ENCODE measurements at places on chromosomes 5 and 9. TPM values are rescaled to one million over a fixed set of nuclear protein-coding genes. Genes with fewer than 3 reads are reported as not detected.

GRCh38 chr5:65808251-65808741 is 86.3 kb downstream of the NLN start:
- DNase-seq = no peak

DNA sequence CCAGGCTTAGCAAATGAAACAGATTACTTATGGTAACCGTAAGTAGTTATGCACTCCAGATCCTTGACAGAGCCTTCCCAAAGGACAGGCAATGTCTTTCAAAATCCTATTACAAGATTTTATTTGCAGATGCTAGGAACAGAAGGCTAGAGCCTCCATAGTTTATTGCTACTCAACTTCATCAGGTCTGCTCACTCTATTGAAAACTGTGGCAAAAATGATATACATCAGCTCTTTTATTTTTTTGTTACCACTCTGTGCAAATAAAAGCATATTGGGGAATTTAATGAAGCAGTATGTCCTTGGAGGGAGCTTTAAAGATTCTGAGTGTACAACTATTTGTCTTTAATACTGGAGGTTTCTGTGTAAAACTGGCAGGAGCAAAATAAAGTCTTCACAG is 46.5 kb downstream of the SLC44A1 start:
- DNase-seq = no peak

DNA sequence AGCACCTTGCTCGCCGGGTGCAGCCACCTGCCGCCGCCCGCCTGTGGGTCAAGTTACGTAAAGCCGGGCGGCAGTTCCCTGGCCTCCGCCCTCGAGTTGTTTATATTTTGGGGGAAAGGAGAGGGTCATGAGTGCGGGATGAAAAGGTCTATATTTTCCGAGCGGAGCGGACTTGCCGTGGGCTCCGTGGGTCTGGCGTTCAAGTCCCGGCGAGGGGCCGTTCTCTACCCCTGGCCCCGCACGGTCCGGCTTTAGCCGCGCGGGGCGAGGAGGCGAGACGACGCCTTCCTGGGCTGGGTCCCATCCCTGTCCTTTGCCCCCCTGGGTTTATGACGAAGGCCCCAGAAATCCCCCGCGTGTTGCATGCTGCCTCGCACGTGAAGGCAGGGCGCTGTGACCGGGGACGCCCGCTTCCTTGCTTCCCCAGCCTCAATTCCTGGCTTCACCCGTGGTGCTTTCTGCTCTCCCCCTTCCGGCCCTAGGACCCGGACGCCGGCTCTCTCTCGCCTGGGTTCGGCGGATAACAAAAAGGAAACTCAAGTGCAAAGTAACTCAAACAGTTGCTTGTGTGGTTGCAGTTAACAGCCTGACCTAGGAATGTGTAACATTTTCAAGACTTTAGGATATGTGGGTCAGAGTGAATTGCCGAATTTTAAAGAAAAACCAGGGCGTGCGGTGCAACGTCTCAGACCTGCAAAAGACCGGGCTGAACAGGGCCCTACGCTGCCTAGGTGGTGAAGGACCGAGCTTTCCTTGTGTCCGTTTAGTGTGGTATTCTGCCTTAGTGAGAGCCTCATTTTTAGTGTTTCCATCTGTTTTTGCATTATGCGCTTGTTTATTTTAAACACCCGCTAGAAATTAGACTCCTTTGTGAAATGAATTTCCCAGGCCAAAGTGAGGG is 810 bp downstream of the VPS13A start:
- DNase-seq = peak; percentile 53

DNA sequence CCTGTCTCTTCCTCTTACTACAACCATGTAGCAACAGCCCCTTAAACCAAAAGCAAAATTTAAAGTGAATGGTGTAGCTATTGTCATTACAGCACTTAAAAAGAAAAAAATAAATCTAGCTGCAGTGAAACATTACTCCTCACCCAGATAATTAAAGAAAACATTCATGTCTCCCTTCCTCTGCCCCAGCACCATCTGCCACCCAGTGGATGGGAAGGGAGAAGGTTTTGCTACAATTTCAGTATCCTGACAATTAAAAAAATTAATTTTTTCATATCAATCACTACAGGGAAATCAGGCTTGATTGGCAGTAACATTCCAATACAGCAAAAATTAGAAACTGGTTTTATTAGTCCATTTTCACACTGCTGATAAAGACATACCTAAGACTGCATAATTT is 147.4 kb upstream of the PUM3 start:
- DNase-seq = no peak

- no peak for DNase-seq
Measured at GRCh38 chr5:109838157-109838556, 148.4 kb downstream of the MAN2A1 start.

- peak; percentile 15 for DNase-seq
Measured at GRCh38 chr9:70607926-70608325, 193.5 kb upstream of the KLF9 start.

DNA sequence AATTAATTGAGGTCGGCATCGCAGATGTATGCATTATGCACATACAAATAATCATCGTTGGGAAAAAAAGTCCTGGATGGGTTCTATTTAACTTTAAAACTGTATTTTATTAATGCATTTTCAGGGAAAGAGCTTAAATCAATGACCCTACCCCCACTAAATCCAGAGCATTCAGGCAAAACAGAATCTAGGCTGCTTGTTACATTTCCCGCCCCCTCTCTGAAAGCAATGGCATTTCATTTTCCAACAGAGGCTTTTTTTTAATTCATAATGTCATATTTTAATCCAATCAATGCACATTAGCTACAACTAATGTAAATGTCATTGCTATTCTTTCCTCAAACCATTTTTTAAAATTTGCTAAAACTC is 117.4 kb upstream of the GRIA1 start:
- no peak for DNase-seq

DNA sequence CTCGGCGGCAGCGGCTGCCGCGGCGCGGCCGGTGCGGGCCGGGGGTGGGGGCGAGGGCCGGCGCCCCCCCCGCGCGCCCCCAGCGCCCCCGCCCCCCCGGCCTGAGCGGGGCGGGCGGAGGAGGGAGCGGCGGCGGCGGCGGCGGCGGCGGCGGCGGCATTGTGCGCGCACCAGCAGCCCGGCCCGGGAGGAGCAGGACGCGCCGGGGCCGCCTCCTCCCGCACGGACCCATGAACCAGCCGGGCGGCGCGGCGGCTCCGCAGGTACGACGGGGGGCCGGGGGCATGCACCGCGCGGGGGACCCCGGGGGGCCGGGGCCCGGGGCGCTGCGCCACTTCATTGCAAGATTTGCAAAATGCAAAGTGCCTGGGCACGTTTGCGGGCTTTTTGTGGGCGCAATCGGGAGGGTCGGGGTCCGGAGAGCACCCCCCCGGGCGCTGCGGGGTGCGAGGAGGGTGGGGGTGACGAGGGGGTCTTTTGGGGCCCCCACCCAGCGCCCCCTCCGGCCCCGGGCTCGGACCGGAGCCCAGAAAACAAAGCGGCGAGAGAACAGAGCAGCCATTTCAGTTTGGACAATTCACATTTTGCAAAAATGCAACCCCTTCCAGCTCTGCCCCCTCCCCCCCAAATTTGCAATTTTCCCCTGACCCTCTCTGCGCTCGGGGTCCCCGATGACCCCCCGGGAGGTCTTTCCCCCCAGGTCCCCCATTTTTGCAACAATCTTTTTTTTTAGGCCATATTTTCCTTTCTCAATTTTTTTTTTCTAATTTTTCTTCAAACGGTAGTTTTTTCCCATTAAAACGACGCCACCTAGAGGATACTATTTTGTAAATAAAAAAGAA is at the start of gene ZNF618:
Gene ZNF618, plus strand, starts transcription at position 159 of the 842 bp plus-strand sequence. Its CDS starts 72 bp downstream, at position 231.
- DNase-seq = peak; percentile 24

GRCh38 chr5:96114736-96115135 is 153.1 kb upstream of the ELL2 start:
- no peak for DNase-seq

- DNase-seq = no peak
Measured at GRCh38 chr5:42543774-42544173, 120.5 kb downstream of the GHR start.

- DNase-seq = no peak
Measured at GRCh38 chr9:126676102-126676684, 62.5 kb downstream of the LMX1B start.

- DNase-seq = peak; percentile 19
Measured at GRCh38 chr5:107389130-107389774, 281.5 kb downstream of the EFNA5 start.

DNA sequence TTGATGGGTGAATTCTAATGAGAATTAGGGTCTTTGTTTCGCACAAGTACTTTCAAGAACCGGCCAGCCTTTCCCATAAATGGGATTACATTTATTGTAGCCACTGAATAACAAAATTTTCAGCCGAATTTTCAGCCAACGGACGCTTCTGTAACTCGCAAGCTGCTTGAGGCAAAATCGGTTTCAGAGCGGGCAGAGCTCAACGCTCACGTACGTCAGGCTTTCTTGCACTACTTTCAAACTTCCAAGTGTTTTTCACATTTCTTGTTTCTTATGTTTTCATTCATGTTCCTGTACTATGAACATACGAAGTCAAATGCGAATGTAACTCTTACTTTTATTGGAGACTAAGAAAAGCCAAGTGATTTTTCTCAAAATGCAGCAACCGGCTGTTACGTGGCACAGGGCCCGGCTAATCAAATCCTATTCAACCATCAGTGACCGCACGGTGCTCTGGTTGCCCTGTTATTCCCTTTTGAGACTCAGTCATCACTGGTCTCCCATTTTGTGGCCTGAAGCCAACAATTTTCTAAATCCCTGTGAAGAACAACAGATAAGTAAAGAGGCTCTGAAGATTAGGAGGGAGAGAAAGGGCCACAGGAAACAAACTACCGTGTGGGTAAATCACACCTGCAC is 68.5 kb downstream of the SLC28A3 start:
- DNase-seq = no peak

- no peak for DNase-seq
Measured at GRCh38 chr9:137688725-137689124, 69.9 kb downstream of the EHMT1 start.

DNA sequence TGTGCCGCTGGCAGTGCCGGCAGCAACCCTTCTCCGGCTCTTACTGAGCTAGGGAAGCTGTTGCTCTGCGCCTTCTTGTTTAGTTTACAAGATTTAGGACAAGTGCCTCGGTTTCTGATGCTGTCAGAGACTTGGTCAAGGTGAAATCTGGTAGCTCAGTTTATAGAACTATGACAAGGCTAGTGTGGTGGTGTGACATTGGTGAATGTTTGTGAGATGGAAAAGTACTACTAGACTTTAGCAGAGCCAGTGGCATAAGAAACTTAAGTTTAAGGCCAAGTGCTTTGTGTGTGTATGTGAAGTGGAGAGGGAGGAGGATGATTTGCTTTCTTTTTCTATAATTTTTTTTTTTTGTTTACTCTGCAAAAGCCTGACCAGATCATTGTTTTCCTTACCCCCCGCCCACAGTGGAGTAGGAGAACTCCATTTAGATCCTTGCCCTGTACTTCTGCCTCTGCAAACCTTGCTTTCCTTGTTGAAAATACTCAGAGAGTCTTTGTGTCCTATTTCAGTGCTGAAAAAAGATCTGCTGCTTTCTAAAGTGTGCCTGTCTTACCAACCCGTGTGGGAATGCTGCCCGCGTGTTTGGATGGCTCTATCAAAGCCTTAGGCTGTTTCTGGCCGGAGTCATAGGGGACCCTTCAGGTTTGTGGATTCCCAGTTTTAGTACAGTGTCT is 75.9 kb downstream of the TRIO start:
- no peak for DNase-seq

DNA sequence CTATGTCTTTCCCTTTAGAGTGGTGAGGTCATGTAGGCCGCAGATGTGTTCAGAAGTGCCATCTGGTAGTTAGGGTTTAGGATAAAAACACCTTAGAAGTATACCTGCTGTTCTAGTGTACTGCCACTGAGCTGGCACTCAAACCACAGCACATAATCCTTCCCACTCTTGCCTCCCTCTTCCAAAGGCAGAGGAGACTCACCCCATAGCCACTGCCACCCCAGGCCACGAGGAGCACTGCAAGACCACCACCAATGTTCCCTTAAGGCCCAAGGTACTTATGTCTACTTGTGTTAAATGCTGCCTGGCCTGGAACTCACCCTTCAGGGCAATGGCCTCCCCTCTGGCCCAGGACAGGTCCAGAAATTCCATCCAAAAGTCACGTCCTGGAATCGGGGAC is 379.5 kb upstream of the EDIL3 start:
- DNase-seq = no peak

DNA sequence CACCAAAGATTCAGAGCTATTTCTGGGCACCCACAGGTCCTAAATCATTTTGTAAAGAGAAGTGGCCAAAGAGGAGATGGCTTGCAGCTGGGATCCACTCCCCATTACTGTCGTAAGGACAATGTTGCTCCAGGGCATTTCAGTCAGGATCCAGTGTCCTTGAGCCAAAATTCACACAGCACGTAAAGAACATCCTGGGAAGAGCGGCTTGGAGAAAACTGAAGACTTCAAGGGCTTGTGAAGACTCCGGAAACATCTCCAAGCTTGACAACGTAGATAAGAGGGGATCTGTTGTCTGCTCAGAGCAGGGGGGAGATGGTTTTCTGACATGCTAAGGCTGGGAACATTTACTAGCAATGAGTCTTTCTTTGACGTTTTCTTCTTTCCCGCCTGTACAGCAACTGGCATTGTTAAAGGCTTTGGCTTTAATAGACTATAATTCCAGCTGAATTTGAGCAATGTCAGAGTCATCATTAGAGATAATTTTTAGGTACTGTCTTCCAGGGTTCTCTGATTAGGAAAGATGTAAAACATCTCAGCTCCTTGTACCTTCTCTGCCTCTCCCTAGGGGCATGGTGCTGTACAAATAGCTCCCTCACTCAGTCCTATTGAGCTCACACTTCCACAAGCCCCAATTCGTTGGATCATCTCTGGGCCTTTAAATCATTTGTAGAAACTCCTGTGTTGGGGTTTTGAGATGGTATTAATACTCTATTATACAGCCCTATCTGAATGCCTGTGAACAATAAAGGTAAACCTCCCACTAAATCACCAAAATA is 39.7 kb downstream of the EGFLAM start:
- DNase-seq = no peak

GRCh38 chr9:84949258-84949657 is 279.7 kb downstream of the NTRK2 start:
- no peak for DNase-seq

DNA sequence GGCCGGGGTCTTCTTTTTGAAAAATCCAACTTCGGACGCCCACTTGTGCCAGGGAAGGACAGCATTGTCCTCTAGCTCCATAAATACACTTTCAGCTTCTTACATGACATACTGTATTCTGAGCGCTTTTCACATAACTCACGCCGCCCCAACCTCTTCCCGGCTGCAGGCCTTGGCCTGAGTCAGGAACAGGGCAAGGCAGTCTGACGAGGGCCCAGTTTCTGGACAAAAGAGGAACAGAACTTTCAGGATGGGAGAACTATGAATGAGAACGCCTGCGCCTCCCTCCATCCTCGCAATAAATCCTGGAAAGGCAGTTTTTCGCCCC is 650 bp downstream of the DCTN4 start:
- DNase-seq = no peak

DNA sequence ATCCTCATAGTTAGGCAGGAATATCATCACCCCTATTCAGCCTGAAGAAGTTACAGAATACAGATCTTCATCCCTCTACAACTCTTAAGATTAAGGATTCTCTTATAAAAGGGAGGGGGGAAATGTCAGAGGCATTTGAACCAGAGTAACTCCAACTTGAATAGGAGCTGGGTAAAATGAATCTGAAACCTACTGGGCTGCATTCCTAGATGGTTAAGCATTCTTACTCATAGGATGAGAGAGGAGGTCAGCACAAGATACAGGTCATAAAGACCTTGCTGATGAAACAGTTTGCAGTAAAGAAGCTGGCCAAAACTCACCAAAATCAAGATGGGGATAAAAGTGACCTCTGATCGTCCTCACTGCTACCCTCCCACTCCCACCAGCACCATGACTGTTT is 14.4 kb downstream of the FREM1 start:
- no peak for DNase-seq

Gene NTRK2
- total RNA-seq = 10.1 TPM

Gene FBLL1
- not detected for total RNA-seq

Gene ANKDD1B
- 17.8 TPM for total RNA-seq

Gene INSL6
- not detected for total RNA-seq

Gene ALDOB
- total RNA-seq = 55.0 TPM

Gene CCL28
- total RNA-seq = 111 TPM

Gene CCDC192
- not detected for total RNA-seq
